ENCODE measurements at places on chromosomes 16 and 17.

DNA sequence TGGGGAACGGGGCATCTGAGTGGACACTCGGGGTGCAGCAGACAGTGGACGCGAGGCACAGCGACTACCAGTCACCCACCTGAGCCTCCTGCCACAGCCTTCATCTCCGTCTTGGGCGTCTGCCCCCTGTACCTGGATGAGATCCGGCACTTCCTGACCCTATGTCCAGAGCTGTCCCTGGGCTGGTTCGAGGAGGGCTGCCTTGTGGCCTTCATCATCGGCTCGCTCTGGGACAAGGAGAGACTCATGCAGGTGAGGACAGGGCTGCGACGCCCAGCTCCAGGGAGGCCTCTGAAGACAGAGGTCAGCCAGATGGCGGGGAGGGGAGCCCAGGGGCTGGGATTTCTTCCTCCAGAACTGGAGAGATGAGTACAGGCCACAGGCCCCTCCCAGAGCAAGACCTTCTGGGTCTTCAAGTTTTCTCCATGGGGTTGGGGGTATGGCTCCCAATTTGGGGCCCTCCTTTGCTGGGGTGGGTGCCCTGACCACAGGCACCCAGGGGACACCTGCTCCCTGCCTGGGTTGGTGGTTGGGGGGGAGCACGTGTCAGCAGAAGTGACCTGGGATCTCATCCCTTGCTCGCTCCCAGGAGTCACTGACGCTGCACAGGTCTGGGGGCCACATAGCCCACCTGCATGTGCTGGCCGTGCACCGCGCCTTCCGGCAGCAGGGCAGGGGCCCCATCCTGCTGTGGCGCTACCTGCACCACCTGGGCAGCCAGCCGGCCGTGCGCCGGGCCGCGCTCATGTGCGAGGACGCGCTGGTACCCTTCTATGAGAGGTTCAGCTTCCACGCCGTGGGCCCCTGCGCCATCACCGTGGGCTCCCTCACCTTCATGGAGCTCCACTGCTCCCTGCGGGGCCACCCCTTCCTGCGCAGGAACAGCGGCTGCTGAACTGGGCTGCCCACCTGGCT lies 1.9 kb downstream of the AANAT start:
- no peak for DNase-seq

- no peak for DNase-seq
Measured at GRCh38 chr16:67928561-67929364, 2.9 kb downstream of the CTRL start.

- DNase-seq, result no peak
Measured at GRCh38 chr17:48261297-48261880, 153.8 kb downstream of the SNX11 start.

GRCh38 chr17:57044976-57045867 lies 39.8 kb upstream of the AKAP1 start:
- DNase-seq, result no peak

DNA sequence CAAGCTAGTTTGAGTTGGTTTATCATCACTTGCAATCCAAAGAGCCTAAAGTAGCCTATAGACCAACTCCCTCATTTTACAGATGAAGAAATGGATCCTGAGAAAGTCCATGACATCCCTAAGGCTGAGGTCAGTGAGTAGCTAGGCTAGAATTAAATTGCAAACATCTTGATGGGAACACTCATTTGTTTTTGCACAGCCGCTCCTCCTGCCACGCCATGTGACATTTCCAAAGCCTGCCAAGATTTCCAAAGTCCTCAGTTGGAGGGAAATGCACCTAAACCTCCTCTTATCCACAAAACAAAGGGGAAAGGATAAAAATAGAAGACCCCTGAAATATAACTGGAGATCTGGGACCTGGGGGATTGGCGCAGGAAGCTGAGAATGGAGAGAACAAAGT lies 15.0 kb downstream of the TMEM92 start:
- no peak for DNase-seq

DNA sequence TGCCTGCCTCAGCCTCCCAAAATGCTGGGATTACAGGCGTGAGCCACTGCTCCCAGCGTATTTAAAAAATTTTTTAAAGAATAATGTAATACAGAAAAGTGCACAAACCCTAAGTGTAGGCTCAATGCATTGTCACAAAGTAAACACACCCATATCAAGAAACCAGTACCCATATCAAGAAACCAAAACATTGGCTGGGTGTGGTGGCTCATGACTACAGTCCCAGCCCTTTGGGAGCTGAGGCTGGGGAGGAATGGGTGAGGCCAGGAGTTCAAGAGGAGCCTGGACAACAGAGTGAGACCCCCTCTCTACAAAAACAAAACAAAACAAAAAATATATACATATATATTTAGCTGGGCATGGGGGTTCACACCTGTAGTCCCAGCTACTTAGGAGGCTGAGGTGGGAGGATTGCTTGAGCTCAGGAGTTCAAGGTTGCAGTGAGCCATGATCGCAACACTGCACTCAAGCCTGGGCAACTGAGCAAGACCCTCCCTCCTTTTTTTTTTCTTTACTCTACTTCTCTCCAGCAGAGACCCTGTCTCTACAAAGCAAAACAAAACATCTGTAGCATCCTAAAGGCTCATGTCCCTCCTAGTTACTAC lies 9.3 kb upstream of the PRR14 start:
- DNase-seq, result no peak

DNA sequence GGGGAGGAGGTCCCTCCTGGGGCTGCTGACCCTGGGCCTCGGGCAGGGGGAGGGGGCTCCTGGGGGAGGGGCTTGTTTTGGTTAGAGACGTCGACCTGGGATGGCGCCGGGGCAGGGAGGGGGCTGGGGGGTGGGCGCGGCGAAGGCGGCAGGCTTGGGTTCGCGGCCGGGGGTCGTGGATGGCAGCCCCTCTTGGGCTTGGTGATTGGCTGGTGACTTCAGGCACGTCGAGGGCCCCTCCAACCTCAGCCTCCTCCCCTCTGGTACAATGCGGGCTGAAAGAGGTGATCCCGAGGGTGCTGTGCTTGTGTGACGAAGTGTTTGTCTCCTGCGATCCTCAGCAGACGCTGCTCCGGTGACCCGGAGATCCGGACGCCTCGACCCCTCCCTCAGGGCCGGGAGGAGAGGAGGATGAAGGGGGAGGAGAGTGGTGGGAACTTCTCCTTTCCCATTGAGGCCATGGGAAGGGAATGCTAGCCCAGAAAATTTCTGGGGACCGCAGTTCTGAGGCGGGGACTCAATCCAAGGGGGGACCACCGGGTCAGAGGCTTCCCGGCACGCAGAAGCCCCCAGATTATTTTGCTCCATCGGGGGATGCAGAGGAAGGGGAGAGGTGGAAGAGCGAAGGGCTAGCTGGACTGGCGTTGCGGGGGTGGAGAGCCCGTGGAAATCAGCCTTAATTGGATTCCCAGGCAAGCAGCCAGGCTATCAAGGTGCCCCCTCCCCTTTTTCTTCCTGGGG lies 43.9 kb downstream of the RAI1 start:
- DNase-seq, result no peak

- no peak for DNase-seq
Measured at GRCh38 chr16:4591706-4592470, 22.8 kb downstream of the UBALD1 start.

GRCh38 chr16:50853329-50853728 lies 111.4 kb downstream of the CYLD start:
- DNase-seq, result no peak

- DNase-seq, result no peak
Measured at GRCh38 chr16:64051824-64052223, 1070.0 kb downstream of the CDH11 start.

All from NCI-H1436 treated with DMSO at 0.1 percent for 48 hours (cell line).